Fibroblast of lung (primary cell): ENCODE measurements at places on chromosomes 6 and 20. TPM values are rescaled to one million over a fixed set of nuclear protein-coding genes. Genes with fewer than 3 reads are reported as not detected.

The KPNA5 gene
- total RNA-seq, result 10.0 and 11.6 TPM in 2 replicates

The KIF13A gene
- total RNA-seq, result 65.0 and 114 TPM in 2 replicates

The LY6G5C gene
- 0.51 and 0.83 TPM in 2 replicates for total RNA-seq

The HLA-DPA1 gene
- 1.0 and 1.5 TPM in 2 replicates for total RNA-seq

The NKX2-4 gene
- not detected in 2 replicates for total RNA-seq

The PGC gene
- total RNA-seq, result not detected in 2 replicates

The STX11 gene
- total RNA-seq, result 0.26 and 0.33 TPM in 2 replicates

The MUC21 gene
- total RNA-seq, result not detected in 2 replicates

The SPTLC3 gene
- total RNA-seq, result 4.0 and 5.9 TPM in 2 replicates

The THBD gene
- total RNA-seq, result 1.5 and 8.4 TPM in 2 replicates

The BEND3 gene
- total RNA-seq, result 0.83 and 1.0 TPM in 2 replicates

The HLA-DQB1 gene
- not detected in 2 replicates for total RNA-seq
